ENCODE measurements at places on chromosomes 3 and 15.
A peak's percentile ranks its signal among the peaks of the same experiment; 100 is the strongest.

DNA sequence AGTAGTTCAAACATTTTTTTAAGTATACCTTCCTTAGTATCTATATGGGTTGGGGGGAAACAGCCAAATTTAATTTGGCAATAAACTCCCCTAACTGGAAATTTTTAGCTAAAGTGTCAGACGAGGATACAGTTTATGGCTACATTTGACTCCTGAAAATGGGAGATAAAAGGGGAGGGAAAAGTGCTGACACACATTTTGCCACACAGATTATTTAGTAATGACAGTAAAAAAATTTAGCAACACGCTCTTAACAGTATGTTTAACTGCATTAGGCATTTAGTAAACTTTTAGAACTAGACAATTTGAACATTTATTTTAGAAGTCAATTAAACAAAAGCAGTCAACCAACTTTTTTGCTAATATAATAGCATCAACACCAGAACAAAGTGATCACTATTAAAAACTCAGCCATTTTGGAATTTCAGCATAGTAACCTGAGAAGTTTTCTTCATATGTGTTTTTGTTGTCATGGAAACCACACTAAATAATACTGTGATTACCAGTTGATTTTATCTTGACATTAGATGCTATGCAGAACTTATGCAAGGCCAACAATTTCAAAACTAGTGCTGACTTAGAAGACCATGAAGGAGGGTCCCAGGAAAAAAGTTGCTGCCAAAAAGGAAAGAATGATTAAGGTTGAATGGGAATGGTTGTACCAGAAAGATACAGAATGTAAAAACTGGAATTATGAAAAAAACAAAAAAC, 47.0 kb upstream of the TFG start:
- no peak for DNase-seq

GRCh38 chr15:77642793-77643430, 10.2 kb upstream of the LINGO1 start:
- no peak for DNase-seq

GRCh38 chr15:72751751-72752455, 31.7 kb downstream of the ADPGK start:
- DNase-seq: no peak

- DNase-seq: no peak
Observed at GRCh38 chr15:61182946-61183345, 46.2 kb downstream of the RORA start.

- no peak for DNase-seq
Observed at GRCh38 chr3:143301031-143301901, 181.7 kb downstream of the CHST2 start.

DNA sequence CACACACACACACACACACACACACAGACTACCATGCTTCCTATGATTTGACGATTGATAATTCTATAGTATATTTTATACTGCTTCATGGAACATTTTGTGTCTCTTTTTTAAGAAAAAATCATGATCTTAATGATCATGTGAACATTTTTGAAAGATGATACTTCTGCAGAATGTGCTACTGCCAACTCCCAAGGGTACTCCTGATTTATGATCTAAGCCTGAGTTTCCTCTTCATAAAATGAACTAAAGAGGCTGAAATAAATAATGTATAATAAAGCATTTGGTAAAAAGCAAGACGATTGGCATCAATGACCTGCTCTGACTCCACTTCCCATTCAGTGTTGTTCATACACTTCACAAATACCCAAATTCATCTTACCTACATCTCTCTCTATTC, 333.8 kb upstream of the RBMS3 start:
- DNase-seq: no peak

DNA sequence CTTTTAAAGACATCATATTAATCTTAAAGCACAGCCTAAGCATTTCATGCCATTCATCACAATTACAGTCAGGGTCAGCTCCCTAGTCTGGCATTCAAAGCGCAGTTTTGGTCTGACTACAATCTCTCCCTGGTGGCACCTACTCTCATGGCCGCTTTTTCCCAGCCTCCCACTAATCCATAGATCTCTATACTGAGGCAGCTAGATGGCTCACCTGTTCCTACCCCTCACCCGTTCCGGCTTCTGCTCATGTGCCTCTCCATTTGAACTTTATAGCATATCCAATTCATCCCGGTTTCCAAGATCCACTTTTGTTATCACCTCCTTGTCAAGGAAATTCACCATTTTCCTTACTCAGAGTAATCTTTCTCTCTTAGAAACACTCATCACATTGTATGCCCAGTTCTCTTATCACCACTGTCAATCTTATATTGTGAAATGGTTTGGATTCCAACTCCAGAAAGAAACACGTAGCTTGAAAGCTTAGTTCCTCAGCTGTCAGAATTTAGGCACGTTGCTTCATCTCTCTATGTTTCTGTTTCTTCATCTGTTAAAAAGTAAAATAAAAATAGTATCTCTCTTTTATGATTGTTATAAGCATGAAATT, 220.0 kb upstream of the UBE2E2 start:
- DNase-seq: no peak

- DNase-seq: no peak
Observed at GRCh38 chr15:75761446-75762356, 49.1 kb upstream of the CSPG4 start.

- DNase-seq: peak; percentile 61
Observed at GRCh38 chr3:107429320-107430181, 52.3 kb downstream of the CCDC54 start.

GRCh38 chr15:68820295-68821189, at the start of gene ANP32A:
ANP32A (minus strand) TSS chr15:68820895; CDS start chr15:68820751, 144 bp downstream.
- DNase-seq: peak; percentile 93

- no peak for DNase-seq
Observed at GRCh38 chr15:49528289-49528688, 92.3 kb downstream of the FAM227B start.

DNA sequence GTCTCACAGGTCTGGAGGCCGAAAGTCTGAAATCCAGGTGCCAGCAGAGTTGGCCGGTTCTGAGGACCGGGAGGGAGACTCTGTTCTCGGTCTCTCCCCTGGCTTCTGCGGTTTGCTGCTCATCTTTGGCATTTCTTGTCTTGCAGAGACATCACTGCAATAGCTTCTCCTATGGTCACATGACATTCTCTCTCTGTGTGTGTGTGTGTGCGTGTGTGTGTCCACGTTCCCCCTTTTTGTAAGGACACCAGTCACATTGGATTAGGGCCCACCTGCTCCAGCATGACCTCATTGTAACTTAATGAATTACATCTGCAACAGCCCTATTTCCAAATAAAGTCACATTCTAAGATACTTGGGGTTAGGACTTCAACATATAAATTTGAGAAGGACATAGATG, 12.4 kb upstream of the ATP10A start:
- DNase-seq: no peak

GRCh38 chr3:53571264-53571663, 76.9 kb downstream of the CACNA1D start:
- DNase-seq: no peak

DNA sequence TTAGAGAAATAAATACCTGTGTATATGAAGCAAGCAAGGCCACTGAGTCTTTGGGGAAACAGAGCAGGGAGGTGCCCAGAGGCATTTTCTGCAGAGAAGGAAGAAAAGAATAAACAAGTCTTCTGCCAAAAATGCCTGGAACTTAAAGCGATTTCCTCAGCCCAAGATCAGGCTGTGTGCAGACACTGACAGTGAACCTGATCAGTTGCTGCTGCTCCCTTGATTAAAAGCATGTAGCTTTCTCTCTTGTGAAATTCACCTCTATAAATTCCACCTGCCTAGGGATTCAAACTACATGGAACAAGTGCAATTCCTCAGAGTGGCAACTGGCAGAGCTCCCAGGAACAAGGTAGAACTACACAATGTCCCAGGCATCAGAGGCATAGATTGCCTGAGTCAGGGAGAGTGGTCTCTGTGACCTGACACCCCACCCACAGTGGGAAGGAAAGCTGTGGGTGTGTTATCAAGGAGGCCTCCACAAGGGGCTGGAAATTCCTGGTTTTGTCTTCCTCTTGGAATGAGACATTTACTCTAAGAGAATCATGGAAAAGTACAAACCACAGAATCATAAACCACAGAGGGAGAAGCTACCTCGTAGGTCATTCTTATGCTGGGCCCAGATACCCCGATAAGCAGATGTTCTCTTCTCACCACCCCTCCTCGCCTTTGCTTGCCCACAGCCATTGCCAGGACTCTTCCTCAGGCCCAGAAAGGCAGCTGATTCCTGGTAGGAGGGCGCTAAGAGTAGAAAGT, 1.8 kb upstream of the ZBTB38 start:
- DNase-seq: no peak

DNA sequence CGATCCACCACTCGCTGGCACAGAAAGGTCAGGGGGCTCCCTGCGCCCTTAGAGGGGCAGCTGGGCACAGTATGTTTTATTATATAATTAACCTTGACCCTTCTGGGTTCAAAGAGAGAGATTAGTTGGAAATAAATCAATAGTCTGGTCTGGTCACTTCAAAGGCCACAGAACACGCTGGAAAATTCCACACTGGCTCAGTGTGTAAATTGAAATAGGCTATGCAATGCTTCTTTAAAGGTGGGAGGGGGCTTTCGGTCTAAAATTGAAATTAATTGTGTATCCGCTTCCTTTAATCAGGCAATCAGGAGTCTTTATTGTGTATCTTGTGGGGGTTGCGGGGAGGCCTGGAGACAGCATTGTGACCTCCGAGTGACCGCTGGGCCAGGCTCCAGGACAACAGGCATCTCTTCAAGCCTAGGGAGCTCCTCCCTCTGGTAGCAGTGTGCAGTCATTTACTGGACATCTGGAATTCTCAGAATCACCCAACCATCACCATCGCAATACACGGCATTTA, 8.0 kb downstream of the RNU5B-1 start:
- DNase-seq: no peak

GRCh38 chr3:4358273-4358672, 55.1 kb downstream of the SETMAR start:
- no peak for DNase-seq

GRCh38 chr3:177742273-177742672, 545.0 kb upstream of the TBL1XR1 start:
- DNase-seq: no peak

- no peak for DNase-seq
Observed at GRCh38 chr3:119950666-119951325, 143.5 kb downstream of the GSK3B start.

DNA sequence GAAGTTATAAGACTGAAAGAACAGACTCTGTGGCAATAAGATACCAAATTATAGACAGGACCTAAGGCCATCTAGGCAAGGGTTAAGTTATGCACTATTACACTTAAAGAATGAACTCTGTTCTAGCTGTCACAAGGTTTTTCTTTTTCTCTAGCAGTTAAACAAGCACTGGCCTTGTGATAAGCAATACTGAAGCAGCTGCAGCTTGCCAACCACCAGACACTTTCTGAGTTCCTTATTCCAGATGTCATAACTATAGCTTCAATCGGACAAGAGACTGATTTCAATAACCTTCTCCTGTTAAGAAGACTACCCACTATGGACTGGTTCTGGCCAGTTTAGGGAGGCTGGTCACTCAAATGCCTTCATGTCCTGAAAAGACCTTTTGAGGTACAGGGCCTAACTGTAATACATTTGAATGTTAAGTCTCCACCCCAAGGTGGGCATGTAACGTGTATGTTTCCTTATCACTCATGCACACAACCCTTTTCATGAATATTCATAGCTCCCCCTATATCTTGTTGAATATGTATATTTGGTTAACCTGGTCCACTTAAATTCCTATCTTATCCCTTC, 85.8 kb downstream of the CFAP20DC start:
- DNase-seq: no peak

DNA sequence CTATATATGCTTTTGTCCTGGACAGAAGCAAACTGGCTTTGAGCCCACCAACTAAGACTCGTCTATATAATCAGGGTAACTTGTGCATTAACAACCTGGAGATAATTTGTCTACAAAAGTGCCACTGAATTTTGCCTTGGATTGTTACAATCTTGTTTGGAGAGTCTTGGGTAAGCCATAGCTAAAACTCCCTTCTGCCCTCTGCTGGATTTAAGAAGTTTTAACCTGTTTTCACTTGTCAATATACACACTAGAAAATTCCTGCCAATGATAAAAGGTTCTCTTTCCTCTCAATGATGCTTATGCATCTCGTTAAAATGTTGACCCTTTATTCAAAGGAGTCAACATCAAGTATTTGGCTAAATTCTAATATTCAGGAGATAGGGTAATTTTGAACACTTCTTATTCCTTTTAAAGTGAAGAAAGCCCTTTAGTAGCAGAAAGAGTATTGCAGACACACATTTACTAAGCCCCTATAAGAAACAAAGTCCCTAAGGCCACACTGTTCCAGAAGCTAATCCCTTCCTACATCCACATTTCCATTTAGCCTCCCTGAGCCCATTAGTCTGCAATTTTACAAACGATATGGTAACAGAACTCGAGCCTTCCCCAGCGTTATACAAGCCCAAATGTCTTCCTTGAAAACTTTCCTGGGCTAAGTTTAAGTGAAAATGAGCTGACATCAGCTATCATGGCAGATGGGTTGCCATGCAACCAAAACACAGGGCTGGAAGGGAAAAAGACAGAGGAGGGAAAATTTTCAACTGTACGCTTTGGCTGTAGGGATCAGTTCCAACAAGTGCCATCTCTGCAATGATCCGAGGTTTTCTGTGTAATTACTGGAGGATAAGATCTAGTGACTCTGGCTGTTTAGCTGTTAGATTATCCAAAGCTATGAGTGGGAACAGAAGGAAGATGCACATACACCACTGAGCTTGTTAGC, 75.9 kb upstream of the FGF12 start:
- peak; percentile 73 for DNase-seq

- DNase-seq: no peak
Observed at GRCh38 chr15:100771746-100772145, 107.9 kb upstream of the ALDH1A3 start.

DNA sequence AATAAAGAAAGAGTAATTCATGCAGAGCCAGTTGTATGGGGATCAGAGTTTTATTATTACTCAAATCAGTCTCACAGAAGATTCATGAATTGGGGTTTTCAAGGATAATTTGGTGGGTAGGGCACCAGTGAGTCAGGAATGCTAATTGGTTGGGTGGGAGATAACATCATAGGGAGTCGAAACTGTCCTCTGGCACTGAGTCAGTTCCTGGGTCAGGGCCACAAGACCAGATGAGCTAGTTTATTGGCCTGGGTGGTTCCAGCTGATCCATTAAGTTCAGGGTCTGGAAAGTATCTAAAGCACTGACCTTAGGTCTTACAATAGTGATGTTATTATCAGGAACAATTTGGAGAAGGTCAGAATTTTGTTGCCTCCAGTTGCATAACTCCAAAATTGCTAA, 998.6 kb upstream of the EPHA6 start:
- no peak for DNase-seq

GRCh38 chr15:55106155-55106554, 90.6 kb downstream of the RSL24D1 start:
- DNase-seq: no peak

DNA sequence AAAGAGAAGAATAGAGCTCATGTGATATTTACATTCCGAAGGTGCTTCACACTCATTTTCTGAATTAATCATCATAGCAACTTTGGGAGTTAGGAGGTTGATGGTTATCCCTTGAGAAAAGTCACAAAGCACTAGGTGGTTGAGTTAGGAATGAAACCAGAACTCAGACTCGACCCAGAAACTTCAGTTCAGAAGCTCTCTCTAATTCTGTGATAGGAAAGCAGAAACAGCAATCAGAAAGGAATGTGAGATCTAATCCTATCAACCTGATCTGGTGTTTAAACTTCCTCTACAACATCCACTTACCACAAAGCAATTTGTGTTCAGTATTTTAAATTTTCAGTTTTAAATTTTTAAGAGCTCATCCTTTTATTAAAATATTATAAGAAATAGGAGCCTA, 211.2 kb downstream of the CNTN3 start:
- no peak for DNase-seq

GRCh38 chr3:116661196-116661595, 48.4 kb upstream of the TUSC7 start:
- no peak for DNase-seq
